Esophagus mucosa (tissue), 1 donor: ENCODE measurements at places on chromosomes 12 and 14.

GRCh38 chr12:66066137-66066928, 64.2 kb downstream of the LLPH start:
- no peak for ATAC-seq

DNA sequence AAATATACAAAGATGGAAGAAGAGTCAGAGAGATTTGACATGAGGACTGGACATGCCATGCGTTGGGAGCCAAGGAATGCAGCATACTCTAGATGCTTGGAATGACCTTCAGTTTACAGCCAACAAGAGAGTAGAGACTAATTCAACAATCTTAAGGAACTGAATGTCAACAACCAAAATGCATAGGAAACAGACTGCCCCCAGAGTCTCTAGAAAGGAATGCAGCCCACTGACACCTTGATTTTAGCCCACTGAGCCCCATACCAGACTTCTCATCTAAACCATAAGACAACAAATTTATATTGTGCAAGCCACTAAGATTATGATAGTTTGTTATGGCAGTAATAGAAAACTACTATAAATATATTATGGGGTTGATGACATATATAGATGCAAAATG, 611.2 kb downstream of the RPS29 start:
- ATAC-seq = no peak

- no peak for ATAC-seq
Measured at GRCh38 chr12:99759444-99759843, 111.9 kb downstream of the GARIN6 start.

GRCh38 chr12:32285489-32285888, 113.9 kb upstream of the FGD4 start:
- ATAC-seq = no peak

- no peak for ATAC-seq
Measured at GRCh38 chr12:817941-818600, 65.7 kb downstream of the WNK1 start.

GRCh38 chr12:33116284-33116683, 219.7 kb upstream of the PKP2 start:
- no peak for ATAC-seq

DNA sequence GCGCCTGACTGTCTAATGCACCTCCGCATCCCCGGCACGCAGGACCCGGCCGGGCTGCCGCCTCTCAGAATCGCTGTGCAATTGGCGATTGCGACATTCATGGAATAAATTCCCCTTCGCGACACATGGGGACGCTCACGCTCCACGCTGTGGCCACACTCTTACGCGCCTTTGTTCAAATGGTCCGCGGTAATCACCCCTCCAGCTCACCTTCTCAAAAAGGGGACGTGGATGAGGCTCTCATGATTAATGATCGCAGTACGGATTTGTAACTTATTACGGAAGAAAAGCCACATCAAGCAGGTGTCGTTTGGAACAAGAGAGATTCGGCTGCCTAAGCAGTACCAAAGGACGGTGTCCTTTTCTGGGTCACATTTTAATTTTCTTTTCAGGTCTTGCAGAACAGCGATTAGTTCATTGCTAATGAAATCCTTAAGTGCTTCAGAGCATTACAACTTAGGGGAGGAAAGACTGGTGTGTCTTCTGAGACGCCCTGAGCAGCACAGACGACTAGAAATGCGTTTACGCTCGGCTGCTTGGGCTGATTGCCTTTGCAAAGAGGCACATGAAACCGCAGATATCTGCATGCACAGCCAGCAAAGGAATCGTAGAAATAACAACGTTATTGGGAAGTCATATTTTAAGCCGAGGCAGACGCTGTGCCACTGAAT, 37.3 kb upstream of the ADGRD1 start:
- ATAC-seq = peak; percentile 55

DNA sequence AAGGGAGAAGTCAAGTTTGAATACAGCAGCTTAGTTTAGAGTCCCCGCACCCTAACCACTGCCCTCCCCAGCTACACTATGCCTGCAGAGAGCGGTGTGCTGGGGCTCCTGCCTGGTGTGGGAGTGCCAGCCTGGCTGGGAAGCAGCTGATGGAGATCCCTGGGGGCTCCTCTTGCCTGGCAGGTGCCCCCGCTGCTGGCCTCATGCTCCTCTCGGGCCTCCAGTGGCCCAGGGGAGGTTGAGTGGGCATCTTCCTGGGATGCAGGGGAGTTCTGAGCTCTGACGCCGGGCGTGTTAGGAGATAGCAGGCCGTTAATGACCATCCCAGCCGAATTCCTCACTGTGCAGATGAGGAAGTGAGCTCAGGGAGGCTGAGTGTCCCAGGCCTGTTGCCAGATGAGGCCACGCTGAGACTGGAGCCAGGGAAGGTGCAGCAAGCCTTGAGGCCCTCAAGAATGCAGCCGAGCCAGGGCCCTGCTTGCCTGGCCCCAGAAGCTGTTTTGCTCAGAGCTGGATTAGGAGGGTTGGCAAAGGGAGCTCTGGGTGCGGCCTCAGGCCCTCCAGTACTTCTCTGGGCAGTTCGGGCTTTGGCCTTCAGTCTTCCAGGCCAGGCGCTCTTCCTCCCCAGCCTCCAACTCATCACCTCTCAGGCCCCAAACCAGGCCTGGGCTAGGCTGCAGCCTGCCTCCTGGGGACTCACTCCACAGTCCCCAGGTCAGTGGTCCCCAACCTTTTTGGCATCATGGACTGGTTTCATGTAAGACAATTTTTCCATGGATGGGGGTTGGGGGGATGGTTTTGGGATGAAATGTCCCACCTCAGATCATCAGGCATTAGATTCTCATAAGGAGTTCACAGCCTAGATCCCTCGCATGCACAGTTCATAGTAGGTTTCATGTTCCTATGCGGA, 6.6 kb upstream of the CYP46A1 start:
- ATAC-seq = no peak

DNA sequence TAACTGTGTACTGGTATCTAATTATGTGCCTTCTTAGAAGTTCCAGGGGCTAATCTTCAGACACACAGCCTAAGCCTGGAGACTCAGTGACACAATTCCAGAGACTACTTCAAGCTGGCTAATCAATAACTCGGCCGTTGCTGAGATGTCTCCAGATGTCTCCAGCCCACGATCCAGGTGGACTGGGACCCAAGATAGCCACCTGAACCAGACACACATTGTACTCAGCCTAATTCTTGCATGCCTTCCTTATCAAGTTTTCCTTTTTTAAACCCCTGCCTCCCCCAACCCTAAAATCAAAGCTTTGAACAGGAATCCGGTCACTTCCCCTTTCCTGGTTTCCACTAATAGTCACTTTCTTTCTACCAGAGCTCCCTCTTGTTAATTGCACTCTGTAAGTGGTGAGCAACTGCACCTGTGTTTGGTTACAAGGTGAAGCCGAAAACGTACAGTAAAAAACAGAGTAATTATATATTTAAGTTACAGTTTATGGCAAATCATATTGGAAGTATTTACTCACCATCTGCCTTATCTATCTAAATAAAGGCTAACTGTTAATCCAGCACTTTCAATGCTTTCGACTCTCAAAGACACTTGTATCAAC, 39.8 kb upstream of the PTGDR start:
- ATAC-seq = no peak

- ATAC-seq = no peak
Measured at GRCh38 chr12:103373088-103373523, 122.7 kb downstream of the C12orf42 start.

GRCh38 chr14:71246539-71246938, 339.3 kb downstream of the PCNX1 start:
- no peak for ATAC-seq

GRCh38 chr12:100721169-100721568, 73.4 kb upstream of the ANO4 start:
- no peak for ATAC-seq

DNA sequence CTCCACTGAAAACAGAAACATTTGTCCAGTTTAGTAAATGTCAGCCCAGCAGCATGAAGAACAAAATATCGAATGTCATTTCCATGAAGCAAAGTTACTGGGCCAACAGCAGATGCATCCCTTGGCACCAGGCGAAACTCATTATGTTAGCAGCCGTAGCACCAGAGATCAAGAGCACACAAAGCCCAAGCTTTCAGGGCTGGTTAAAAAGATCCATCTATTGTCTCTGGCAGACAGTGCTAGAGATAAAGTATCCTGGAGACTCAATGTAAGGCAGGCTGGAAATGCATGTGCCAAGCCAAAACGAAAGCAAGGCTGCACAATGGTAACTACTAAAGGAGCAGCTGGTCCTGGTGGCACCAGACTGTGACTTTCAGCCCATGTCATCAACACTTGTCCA, 120.3 kb upstream of the PLEKHG7 start:
- ATAC-seq = no peak

DNA sequence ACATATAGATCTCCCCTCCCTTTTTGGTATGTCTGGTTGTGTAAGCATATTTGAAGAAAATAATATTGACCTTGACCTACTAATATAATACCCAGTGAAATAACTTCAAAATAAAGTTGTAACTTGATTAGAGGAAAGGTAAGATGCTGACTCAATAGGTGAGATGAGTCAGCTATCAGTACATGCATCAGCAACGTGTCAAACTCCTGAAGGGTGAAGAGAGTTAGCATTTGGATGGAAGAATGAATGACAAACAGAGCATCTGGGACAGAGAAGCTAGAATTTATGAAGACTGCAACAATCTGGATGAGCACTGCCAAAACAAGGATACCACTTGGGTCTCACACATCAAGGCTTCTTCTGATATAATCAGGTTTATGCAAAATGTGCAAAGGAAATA, 74.9 kb downstream of the PPP2R5E start:
- ATAC-seq = peak; percentile 50

GRCh38 chr14:80491131-80491530, 279.8 kb upstream of the DIO2 start:
- no peak for ATAC-seq

DNA sequence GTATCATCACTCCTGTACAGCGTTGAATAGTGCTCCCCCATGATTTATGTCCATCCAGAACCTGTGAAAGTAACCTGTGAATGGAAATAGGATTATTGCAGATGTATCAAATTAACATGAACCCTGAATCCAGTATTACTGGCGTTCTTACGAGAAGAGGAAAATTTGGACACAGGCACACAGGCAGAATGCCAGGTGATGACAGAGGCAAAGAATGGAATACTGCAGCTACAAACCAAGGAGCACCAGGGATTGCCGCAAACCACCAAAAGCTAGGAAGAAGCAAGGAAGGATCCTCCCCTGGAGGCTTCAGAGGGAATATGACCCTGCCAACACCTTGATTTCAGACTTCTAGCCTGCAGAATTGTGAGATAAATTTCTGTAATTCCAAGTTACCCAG, 113.5 kb upstream of the EGLN3 start:
- no peak for ATAC-seq

- no peak for ATAC-seq
Measured at GRCh38 chr12:27252934-27253333, 8.8 kb downstream of the STK38L start.

DNA sequence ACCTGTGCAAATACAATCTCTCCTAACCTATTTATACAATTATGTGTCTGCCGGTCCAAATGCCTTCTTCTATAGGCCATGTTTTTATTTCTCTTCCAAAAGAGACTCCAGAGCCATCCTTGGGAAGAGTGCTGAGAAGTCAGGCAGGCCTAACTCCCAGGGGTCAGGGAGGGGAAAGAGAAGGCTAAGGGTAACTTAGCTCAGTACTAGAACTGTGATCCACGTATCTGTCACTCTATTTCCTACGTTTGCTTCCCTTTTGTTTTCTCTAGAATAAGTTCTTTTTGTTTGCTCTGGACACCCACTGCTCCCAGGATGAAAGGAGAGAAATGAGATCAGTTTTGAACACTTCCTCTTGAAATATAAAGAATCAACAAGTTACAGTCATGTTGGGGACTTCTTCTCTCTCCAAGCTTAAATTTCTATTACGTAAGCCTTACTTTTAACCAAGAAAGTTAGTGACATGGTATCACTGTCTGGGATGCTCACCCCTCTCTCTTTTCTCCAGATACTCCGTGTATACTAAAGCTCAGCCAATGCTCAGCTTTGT, 79.2 kb downstream of the DAD1 start:
- no peak for ATAC-seq

DNA sequence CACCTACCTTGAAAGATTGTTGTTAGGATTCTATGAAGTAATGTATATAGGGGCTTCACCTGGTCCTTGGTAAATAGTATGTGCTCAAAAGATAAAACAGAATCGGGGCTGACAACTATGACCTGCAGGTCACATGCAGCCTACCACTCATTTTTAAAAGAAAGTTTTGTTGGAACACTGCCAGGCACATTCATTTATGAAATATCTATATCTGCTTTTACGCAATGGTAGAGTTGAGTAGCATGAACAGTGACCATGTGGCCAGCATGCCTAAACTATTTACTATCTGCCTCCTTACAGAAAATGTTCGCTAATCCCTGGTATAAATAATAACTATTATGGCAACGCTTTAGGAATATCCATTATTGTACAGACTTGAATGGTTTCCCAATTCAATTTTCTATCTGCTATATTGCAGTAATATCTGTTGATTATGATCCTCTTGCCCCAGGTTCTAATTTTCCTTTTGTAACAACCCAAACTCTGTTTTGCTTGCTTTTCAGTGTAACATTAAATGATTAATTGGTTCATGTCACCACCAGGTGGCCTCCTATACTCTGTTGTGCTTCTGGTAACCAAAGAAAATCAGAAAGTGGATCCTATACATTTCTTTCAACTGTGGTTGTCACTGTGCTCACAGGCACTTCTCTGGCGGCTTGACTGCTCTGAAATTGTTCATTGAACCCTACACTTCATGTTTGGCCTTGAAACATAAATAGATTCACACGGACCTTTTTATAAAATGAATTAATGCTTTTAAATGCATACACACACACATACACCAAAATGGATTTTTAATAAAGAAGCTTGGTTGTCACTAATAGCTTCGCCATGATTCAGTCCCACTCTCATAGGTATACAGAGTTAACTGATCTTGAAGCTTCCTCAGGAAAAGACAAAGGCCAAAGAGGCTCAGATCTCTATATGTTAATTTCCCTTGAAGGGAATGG, 227.7 kb upstream of the NPAS3 start:
- peak; percentile 56 for ATAC-seq

GRCh38 chr12:120225852-120226640, 25.1 kb upstream of the RPLP0 start:
- peak; percentile 1 for ATAC-seq

GRCh38 chr12:122123761-122124145, 45.2 kb downstream of the MLXIP start:
- ATAC-seq = no peak

GRCh38 chr14:105577314-105577861, 51.0 kb downstream of the TMEM121 start:
- no peak for ATAC-seq

- ATAC-seq = no peak
Measured at GRCh38 chr14:59895721-59896120, 24.2 kb upstream of the LRRC9 start.

DNA sequence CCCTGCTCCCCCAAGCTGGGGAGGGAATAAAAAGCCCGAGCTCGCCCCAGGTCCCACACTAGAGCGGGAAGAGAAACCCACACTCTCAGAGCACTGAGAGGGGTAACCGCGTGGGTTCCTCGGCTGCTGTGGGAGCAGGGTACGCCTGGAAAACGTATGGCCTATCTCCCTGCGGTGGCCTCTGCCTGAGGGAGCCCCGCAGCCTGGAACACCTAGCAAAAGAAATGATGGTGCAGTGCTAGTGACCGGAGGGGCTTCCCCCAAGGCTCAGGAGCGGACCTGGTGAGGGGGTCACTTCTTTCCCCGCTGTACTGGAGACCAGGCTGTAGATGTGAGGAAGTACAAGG, 2.5 kb upstream of the OR4N2 start:
- ATAC-seq = no peak
